Keratinocyte (primary cell): ENCODE measurements at places on chromosomes 4 and X. TPM values are rescaled to one million over a fixed set of nuclear protein-coding genes. Genes with fewer than 3 reads are reported as not detected.

GRCh38 chrX:147779173-147779572 lies 132.5 kb upstream of the FMR1 start:
- no peak for DNase-seq

DNA sequence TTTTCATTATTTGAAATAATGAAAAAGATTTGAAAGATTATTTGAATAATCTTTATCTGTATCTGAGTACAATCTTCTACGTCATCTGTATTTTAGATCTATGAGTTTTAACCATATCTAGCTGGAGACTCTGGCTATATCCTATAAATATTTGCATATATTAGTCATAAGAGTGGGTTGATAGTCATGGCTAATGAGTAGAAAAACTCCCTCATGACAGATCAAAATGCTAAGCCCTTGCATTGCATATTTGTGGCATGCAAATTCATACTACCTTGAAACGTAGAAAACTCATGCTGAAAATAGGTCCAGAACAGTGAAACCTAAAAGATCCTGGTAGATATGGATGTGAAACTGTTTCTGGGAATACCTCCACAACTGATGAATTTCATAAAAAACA lies 291.3 kb downstream of the GALNTL6 start:
- DNase-seq, result no peak

DNA sequence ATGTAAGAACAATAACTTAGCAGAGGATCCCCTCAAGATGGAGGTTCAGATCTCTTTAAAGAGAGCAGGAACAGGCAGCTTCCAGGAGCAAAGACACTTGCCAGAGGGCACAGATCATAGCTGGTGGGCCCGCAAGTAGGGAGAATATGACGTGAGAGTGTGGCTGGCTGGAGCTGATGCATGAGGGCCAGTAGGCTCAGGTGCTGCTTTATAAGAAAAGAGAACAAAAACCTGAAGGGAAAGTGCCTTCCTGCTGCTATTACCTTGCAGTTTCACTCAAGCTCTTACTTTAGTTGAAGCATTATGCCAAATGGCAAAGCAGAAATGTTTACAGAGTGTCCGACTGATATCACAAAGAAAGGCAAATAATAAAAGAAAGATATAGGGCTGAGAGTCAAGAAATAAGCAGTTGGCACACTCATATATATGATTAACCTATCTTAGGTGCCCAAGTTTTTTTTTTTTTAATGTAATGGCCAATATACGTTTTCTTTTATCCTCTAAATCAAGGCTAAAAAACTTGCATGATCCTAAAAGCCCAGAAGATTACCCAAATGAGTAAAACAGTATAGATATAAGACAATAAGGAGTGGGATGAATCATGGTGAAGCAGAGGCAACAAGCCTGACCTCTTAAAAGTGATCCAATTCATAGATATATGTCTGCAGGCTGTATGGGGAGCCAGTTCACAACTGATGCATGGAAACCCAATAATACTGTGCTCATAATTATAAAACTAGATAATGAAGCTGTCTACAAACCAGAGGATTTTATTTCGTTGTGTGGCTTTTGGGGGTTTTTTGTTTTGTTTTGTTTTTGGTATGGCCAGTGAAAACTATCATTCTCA lies 12.6 kb downstream of the NR0B1 start:
- DNase-seq, result no peak

DNA sequence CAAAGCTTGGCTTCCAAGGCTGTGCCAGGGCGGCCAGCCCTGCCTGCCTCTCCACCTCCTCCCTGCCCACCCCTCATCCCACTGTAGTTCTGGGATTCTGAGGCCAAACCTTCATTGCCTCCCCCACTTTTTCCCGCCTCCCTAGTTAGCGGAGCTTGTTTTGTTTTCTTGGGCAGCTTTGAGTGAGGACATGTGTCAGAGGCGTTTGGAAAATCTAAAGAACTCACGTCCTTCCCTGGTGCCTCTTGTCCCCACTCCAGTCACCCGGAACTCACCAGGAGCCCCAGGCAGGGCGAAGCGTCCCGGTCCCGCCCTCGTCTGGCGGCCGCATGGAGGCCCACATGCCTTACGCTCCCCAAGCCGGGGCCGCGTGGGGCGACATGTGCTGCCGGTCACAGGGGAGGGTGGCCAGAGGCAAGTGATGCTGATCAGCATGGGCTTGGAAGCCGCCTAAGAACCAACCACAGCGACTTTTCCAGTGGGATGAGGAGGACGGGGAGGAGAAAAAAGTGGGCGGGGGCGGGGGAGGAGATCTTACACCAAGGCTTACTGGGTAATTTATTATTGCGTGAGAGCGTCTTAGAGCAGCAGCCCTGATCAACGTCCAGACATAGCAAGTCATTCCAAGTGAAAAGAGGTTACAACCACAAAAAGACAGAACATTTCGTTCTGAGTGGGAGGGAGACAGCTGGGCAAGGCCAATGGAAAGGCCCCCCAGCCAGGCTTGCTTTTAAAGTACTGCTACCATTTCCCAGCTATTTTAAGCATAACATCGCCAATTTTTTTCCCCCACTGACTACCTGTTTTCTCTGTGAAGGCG lies 48.5 kb downstream of the PRPS1 start:
- DNase-seq, result no peak

DNA sequence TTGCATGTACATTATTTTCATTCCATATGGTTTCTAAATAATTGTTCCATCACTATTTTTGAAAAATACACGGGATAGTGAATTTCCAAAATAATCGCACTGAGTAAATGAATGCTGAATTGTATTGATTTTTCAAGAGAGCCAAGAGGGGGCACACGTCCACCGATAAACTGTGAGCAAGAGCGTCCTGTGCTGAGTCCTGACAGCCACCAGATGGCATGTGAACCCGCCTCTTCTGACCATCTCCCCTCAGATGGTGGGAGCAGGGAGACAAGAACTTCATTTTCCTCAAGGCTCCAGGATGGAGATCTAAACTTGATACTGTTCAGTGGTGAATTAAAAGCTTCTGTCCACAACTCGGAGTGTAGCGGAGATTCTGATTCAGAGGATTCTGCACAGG lies 30.6 kb upstream of the IL9R start:
- DNase-seq, result peak; percentile 7

- DNase-seq, result no peak
Measured at GRCh38 chrX:111308039-111308438, 37.8 kb upstream of the CAPN6 start.

- no peak for DNase-seq
Measured at GRCh38 chr4:184792334-184792733, 33.4 kb downstream of the ACSL1 start.

DNA sequence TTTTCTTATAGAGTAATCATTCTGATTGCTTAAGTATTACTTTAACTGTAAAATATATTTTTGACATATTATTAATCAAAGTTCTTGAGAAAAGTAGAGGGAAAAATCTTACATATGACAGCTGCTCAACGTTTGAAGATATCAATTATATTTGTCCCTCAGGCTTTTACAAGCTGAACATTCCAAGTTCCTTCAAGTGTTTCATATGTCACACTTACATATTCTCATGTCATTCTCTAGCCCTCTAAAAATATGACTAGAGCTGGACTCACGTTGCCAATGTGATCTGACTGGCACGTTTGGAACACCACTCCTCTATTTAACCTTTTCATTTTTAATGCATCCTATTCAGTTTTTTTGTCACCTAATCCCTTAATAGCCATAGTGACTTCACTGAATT lies 492.9 kb downstream of the PCDH18 start:
- no peak for DNase-seq

- no peak for DNase-seq
Measured at GRCh38 chr4:76013540-76013939, 6.2 kb upstream of the CXCL9 start.

GRCh38 chr4:111641813-111642579 lies 503.3 kb upstream of the FAM241A start:
- peak; percentile 49 for DNase-seq

GRCh38 chr4:39825741-39826231 lies 127.8 kb downstream of the UBE2K start:
- DNase-seq, result no peak

- no peak for DNase-seq
Measured at GRCh38 chr4:1222036-1222789, 26.7 kb downstream of the CTBP1 start.

- DNase-seq, result no peak
Measured at GRCh38 chr4:76420762-76421581, at the start of gene CCDC158. Gene CCDC158, minus strand, starts transcription at chr4:76421141. Its CDS starts 17,934 bp downstream, at chr4:76403207.

SOWAHD gene
- 0.05 TPM in 2 of 3 replicates, not detected in the other for polyA plus RNA-seq

FAT1 gene
- polyA plus RNA-seq, result 329 to 470 TPM (median 330 TPM) in 3 replicates

C4orf36 gene
- 1.0 to 4.0 TPM (median 1.2 TPM) in 3 replicates for polyA plus RNA-seq

MAGEB6 gene
- polyA plus RNA-seq, result not detected in 3 replicates

CDKL5 gene
- polyA plus RNA-seq, result 2.6 to 4.2 TPM (median 3.4 TPM) in 3 replicates

SPANXN4 gene
- not detected in 3 replicates for polyA plus RNA-seq

ZNF630 gene
- polyA plus RNA-seq, result 0.55 to 0.86 TPM (median 0.78 TPM) in 3 replicates

ADH1B gene
- polyA plus RNA-seq, result not detected in 3 replicates

CACNA1F gene
- polyA plus RNA-seq, result 0.03 TPM in 1 of 3 replicates, not detected in the others
